ENCODE measurements at places on chromosomes 4 and X. TPM values are rescaled to one million over a fixed set of nuclear protein-coding genes. Genes with fewer than 3 reads are reported as not detected.

The FAT4 gene
- 13.4 TPM for total RNA-seq

The SPANXA1 gene
- total RNA-seq = not detected

DNA sequence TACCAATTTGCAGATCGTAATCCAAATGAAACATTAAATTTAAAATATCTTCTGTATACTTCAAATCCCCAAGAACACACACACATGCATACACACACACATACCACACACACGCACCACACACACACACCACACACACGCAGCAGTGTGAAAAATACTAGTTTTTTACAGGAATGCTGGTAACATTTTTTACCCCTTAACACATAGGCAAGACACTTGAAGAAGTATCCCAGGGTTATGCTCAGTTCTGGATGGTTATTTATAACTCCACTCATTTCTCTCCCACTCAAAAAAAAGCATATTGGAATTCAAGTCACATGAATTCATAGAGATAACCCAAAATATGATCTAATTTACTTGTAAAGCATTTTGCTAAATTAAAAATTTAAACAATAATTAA lies 325.5 kb upstream of the SLC7A11 start:
- no peaks in the 10 kb centered on the region for H3K4me1 ChIP-seq
- H3K36me3 ChIP-seq = no peaks in the 10 kb centered on the region
- no peak overlapping the region for H3K27ac ChIP-seq
- no peak overlapping the region for H3K4me3 ChIP-seq
- H3K27me3 ChIP-seq = no peaks in the 10 kb centered on the region

GRCh38 chrX:53316111-53316859 lies 34.9 kb upstream of the IQSEC2 start:
- H3K27ac ChIP-seq = no peak overlapping the region
- H3K36me3 ChIP-seq = no peaks in the 10 kb centered on the region
- no peaks in the 10 kb centered on the region for H3K27me3 ChIP-seq
- H3K4me1 ChIP-seq = no peaks in the 10 kb centered on the region
- H3K4me3 ChIP-seq = no peak overlapping the region

The TLR7 gene
- total RNA-seq = 0.98 TPM

The GABRG1 gene
- total RNA-seq = under 0.01 TPM

GRCh38 chrX:476724-477075 lies 90.0 kb upstream of the PPP2R3B start:
- H3K4me1 ChIP-seq = no peaks in the 10 kb centered on the region
- no peak for DNase-seq
- no peaks in the 10 kb centered on the region for H3K27me3 ChIP-seq
- H3K27ac ChIP-seq = no peak overlapping the region
- H3K36me3 ChIP-seq = no peaks in the 10 kb centered on the region

- no peak overlapping the region for H3K27ac ChIP-seq
- no peaks in the 10 kb centered on the region for H3K27me3 ChIP-seq
- DNase-seq = no peak
- no peaks in the 10 kb centered on the region for H3K36me3 ChIP-seq
- no peak overlapping the region for H3K4me3 ChIP-seq
Observed at GRCh38 chr4:182619660-182620059, 297.5 kb downstream of the DCTD start.

DNA sequence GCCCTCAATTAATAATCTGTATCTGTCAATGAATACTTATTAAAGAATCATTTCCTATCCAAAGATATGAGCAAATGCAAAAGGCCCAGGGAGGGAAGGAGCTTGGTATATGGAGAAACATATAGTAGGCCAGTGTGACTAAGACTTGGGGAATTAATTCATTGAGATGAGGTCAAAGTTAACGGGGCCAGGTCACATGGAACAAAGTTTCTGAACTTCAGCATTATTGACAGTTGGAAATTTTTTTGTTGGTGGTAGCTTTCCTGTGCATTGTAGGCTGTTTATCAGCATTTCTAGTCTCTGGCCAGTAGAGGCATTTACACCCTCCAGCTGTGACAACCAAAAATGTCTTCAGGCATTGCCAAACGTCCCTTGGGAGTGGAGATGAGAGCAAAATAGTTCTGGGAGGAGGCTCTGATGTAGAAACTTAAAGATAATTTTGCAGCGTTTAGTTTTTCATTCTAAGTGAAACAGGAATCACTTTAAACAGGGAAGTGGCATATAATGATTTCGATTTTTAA lies 202.0 kb downstream of the SLC4A4 start:
- no peaks in the 10 kb centered on the region for H3K36me3 ChIP-seq
- no peaks in the 10 kb centered on the region for H3K4me1 ChIP-seq
- H3K4me3 ChIP-seq = no peak overlapping the region
- H3K27me3 ChIP-seq = no peaks in the 10 kb centered on the region
- DNase-seq = no peak

Measured in breast epithelium (tissue), 4 donors.